ENCODE measurements at places on chromosomes 13 and 19.

DNA sequence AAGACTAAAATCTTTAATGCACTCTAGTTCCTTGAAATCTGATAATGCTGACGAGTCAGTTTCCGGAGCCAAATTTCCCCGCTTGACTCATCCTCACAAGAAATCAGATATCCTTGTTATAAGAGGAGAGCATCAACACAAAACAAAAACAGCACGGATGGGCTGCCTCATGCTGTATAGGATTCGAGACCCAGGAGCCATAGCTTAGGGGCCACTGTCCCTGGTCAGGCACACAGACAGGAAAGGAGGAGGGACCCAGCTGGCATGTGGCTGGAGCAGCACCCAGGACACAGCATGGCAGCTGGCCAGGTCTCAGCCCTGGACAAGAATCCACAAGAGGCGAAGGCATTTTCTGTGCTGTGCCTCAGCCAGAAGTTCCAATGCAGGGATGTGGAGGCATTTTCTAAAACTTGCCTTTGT, 110.2 kb upstream of the SPATA13 start:
- no peak for DNase-seq

DNA sequence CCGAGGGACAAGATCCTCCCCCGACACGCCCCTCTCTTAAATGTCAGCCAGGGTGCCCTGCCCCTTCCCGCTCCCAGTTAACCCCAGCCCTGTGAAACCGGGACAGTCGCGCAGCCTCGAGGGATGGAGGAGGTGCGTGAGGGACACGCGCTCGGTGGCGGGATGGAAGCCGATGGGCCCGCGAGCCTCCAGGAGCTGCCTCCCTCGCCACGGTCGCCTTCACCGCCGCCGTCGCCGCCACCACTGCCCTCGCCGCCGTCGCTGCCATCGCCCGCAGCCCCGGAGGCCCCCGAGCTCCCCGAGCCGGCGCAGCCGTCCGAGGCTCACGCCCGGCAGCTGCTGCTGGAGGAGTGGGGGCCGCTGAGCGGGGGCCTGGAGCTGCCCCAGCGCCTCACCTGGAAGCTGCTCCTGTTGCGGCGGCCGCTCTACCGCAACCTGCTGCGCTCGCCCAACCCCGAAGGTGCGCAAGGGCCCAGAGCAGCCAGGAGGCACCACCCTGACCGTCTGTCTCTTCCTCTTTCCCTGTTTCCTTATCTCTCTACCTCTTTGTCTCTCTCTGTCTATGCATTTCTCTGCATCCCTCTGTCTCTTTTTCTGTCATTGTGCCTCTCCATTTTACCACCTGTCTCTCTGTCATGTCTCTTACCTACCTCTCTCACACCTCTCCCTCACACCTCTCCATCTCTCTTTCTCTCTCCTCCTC, at the start of gene NCCRP1:
NCCRP1 (plus strand) TSS at position 105 of the 703 bp plus-strand sequence; CDS start at position 124, 19 bp downstream.
- no peak for DNase-seq

DNA sequence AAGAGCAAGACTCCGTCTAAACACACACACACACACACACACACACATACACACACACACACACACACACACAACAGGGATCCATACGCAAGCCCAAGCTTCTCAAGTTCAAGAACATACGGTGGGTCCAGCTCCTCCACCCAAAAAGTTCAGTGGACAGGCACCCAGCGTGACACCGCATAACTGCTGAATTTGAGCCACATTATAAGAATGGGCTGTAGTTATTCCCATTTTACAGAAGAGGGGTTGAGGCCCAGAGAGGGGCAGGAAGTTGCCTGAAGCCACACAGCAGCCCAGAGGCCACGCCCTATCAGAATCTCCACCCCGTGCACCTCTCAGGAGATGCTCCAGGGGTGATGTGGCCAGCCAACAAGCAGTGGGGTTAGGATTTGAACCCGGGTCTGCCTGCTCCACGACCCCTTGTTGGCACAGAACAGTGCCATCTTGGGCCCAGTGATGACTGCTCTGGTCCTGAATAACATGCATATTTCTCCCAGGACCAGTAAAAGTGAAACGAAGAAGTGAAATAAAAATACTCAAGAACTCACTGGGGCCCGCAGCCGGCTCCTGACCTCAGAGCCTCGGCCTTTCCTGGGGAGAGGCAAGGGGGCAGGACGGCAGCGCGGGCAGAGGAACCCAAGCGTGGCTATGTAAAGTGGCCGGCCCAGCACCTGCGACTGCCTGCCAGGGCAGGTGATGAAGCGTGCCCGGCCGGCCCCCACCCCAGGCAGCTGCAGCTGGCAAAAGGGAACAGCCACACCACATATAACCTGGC, 61.9 kb downstream of the AP1M1 start:
- DNase-seq, result no peak

GRCh38 chr19:1112268-1113029, 8.7 kb downstream of the GPX4 start:
- DNase-seq, result no peak
